AG09319 (cell line): ENCODE measurements at places on chromosomes 12 and 14.
A peak's percentile ranks its signal among the peaks of the same experiment; 100 is the strongest.

- no peak for DNase-seq
Measured at GRCh38 chr12:82437744-82438143, 79.4 kb downstream of the METTL25 start.

DNA sequence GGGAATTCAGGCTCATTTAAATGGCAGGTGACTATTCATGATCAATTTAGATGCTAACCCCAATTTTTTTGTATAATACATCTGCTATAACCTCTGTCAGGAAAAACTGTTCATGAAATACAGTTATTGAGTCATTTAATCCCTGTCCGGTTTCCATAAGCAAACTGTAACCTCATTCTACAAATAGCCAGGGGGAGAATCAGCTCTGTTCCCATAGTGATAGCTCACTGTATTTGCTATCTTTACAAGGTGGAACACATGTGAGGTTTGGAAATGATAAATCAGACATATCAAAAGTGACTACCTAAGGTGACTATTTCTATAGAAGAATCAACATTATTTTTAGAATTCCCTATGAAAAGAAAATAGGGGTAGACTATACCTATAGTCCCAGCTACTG, 38.6 kb upstream of the VPS33A start:
- DNase-seq = no peak

DNA sequence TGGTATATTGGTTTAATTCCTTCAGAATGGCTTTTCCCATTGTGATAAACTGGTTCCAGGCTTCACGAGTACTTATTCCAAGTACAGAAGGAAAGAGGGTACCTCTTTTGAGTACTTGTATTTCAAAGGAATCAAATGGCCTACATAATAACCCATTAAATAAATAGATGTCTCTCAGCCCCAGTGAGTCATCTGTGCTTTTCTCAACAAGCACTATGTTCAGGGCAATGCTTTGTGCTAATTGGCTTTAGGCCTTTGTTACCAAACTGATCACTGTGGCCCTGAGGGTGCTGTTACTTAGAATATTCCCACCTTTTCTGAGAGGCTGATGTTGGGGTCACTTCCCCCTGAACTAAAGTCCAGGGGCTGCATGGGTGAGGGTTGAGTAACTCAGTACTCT, 107.1 kb downstream of the LRRK2 start:
- DNase-seq = no peak

DNA sequence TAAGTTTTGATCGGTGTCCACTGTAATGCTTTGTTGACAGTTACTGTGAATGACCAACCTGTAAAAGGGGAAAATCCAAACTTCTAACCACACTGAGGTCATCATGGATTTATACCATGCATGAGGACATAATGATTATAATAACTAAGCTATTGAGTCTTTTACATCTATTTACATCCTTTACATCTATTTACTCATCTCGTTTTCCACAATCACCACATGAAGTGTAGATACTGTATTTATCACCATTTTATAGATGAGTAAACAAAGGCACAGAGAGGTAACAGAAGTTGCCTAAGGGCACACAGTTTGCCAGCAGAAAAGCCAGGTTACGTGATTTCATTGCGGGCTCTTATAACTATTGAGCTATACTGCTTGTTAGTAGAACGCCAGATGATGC, 27.9 kb upstream of the EID3 start:
- DNase-seq = no peak

GRCh38 chr12:68780731-68781130, 27.2 kb upstream of the MDM2 start:
- no peak for DNase-seq

GRCh38 chr12:131128556-131128955, 174.8 kb downstream of the ADGRD1 start:
- no peak for DNase-seq

- DNase-seq = no peak
Measured at GRCh38 chr12:50533203-50533584, 28.4 kb downstream of the DIP2B start.

GRCh38 chr12:71772735-71773134, 18.1 kb downstream of the RAB21 start:
- DNase-seq = no peak

- DNase-seq = no peak
Measured at GRCh38 chr12:12016284-12017100, 54.2 kb upstream of the BCL2L14 start.

GRCh38 chr12:95117178-95117599, 43.8 kb upstream of the NR2C1 start:
- peak; percentile 48 for DNase-seq

GRCh38 chr14:78172428-78172827, 2.3 kb downstream of the NRXN3 start:
- no peak for DNase-seq

- no peak for DNase-seq
Measured at GRCh38 chr12:58920961-58921861, 907 bp upstream of the LRIG3 start.

- no peak for DNase-seq
Measured at GRCh38 chr14:26328791-26329190, 269.0 kb downstream of the NOVA1 start.

- DNase-seq = peak; percentile 11
Measured at GRCh38 chr12:85057370-85057963, 21.3 kb downstream of the LRRIQ1 start.

DNA sequence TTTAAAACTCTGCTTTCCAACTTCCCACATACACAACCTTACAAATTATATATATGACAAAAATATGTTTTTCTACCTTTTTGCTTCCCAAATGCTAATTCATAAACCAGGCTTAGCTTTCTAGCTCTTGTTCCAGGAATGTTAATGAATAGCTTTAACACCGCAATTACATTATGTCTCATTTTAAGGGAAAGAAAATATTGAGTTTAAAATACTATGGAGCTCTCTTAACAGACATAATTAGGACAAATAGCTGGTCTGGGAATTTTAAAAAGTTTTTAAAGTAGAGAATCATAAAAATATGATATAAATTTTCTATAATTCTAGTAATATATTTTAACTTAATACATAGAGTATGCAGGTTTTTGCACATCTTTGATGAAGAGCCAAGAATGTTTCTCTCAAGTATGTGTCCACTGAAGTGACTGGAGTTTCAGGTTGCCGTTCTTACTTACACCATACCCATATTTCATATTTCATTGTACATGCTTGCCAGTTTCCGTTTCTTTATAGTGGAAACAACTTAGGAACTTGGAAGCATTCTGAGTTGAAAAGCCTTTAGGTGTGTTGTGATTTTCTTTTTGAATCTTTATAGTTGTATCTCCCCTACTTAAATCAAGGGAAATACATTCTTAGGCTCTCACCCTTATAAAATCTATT, 90.6 kb upstream of the SLCO1C1 start:
- DNase-seq = no peak

- DNase-seq = no peak
Measured at GRCh38 chr12:130078852-130079251, 83.4 kb upstream of the FZD10 start.

- DNase-seq = no peak
Measured at GRCh38 chr14:105473033-105473676, 1.5 kb upstream of the CRIP2 start.

GRCh38 chr14:34021096-34021495, 70.2 kb upstream of the EGLN3 start:
- no peak for DNase-seq
